ENCODE measurements at places on chromosomes 4 and X.

DNA sequence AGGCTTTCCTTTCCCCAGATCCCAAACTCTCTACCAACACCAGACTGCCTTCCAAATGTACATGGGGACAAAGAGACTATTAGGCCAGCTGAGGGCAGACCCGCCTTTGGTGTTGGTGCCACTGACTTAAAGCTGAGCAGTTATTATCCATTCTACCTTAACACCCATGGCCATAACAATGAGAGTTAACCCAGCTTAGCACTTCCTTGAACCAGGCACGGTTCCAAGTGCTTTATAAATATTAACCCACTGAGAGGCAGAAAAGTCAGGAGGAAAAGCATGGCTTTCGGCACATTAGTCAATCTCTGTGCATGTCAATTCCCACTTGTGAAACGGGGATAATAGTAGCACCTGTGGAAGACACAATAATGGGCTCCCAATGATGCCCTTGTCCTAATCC lies 243.1 kb upstream of the ANXA3 start:
- DNase-seq, result no peak

DNA sequence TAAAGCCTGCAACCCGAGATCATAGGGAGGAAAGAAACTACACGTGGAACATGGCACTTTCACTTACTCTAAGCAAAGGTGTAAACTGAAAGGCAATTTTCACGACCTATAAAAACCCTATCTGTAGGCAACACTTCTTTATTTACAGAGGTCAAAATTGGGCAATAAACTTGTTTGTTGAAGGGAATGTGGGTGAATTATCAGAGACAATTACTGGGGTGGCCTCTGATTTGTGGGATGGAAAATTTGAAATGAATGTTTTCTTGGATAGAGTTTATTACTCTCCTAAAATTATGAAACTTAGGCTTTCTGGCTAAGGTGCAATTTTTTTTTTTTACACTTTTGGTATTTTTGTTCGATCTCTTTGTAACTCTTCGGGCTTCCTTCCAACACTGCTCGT lies 734.1 kb upstream of the TENM3 start:
- DNase-seq, result no peak

GRCh38 chr4:184958127-184958922 lies 60.0 kb upstream of the HELT start:
- DNase-seq, result no peak

DNA sequence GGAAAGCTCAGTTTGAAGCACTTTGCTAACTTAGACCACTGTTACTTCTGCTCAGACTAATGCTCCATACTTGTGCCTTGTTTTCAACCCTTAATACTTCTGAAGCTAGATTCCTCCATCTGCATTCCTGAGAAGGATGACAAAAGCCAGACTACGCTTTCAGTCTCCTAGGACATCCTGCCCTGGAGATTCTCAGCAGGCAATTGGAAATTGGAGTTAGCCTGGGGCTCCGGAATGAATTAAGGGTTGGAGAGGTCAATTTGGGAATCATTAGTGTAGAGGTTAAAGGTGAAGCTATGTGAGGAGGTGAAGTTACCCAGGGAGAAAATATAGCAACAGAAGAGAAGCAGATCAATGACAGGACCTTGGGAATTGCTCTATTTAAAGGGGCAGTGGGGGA lies 215.9 kb upstream of the MBNL3 start:
- DNase-seq, result no peak

DNA sequence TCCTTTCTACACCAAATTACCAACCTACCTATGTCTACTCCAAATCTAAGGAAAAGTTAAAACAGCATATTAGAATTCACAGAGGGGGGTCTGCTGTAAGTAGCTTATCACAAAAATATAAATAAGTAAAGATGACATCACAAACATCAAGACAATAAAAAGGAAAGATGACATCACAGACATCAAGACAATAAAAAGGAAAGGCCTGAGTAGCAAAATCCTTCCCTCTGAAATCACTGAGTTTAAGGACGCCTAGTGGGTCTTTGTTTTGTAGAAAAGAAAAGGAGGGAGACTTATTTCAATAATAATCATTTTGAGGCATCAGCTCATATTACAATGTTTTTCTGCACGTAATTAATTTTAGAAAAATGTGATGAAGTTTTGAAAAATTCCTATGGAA lies 707.0 kb upstream of the GRID2 start:
- no peak for DNase-seq

Data from activated CD8-positive, alpha-beta memory T cell treated with anti-CD3 and anti-CD28 coated beads, Interleukin-2, amount 50 U/mL, for 4 hours (primary cell).